Fibroblast of skin of abdomen (primary cell): ENCODE measurements at places on chromosomes 7 and 10.

- no peak for DNase-seq
Measured at GRCh38 chr7:22435105-22435504, 64.9 kb downstream of the STEAP1B start.

DNA sequence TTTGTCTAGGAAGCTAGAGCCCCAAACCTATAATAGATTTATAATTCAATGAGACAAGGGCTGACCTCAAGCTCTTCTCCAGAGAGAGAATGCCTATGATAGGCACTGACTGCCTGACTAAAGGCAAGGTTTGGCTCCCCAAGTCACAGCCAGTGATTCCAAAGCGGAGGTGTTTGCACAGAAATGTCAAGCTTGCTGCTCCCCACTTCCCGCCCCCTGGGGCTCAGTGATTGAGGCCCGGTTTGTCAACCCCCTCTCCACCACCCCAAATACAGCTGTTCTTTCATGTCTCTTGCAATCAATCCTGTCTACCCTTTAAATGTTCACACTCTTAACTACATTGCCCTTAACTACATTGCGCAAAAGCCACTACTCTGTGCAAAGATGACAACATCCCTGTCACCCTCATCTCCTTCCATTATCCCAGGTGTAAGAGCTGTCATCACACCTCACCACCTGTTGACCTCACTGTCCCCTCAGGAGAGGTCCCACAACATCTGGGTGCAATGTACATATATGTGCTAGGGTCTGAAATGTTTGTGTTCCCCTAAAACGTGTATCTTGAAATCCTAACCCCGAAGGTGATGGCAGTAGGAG lies 58.0 kb downstream of the NUDCD3 start:
- DNase-seq = no peak

DNA sequence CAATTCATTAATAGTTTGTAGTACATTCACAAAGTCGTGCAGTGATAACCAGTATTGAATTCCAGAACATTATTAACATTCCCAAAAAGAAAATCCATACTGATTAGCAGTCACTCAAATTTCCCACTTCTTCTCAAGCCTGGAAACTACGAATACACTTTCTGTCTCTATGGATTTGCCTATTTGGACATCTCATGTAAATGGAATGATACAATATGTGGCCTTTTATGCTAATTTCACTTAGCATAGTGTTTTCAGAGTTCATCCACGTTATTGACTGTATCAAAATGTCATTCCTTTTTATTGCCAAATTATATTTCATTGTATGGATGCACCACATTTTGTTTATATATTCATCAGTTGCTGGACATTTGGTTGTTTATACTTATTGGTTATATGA lies 78.8 kb downstream of the STK31 start:
- no peak for DNase-seq

DNA sequence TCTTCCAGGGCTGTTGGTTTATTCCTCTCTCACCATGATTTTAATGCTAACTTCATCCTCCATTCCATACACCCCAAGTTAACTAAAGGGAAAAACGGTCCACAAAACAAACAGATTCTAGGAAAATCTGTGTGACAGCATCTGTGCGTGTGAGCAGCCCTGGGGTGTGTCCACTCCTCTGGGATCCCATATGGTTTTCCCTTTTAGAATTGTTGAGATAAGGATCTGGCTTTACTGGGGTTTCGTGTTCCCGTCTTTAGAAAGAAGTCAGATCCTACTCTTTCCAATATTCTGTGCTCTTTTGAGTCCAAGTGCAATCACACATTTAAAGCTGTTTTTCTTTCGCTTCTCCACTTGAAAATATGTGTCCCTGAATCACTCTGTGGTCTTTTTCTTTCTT lies 257.1 kb downstream of the KLF6 start:
- peak; percentile 38 for DNase-seq

DNA sequence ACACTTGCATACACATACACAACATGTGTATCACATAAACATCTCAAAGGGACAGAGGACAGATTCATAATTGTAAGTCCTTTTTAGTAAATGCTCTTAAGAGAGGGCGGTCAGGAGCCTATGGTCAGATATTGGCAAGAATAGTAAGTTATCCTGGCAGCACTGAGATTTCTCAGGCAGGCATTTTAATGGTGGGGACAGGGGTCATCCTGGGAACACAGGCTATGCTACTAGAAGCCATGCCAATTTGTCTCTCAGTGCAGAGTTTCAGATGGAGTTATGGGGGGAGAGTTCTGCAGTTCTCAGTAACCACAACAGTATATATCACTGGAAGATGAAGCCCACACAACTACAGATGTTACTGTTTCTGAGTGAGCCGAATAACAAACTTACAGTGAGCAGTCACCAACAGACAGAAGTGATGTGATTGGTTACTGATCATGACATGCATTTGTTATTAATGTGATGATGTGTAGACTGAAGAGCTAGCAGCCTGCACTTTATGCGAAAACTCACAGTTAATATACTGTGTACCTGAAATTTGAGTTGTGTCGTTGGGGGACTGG lies 16.4 kb downstream of the ZNF487 start:
- no peak for DNase-seq

GRCh38 chr10:68963151-68963550 lies 7.2 kb downstream of the DDX21 start:
- DNase-seq = no peak

- peak; percentile 70 for DNase-seq
Measured at GRCh38 chr7:28595076-28595475, 182.8 kb downstream of the CREB5 start.

DNA sequence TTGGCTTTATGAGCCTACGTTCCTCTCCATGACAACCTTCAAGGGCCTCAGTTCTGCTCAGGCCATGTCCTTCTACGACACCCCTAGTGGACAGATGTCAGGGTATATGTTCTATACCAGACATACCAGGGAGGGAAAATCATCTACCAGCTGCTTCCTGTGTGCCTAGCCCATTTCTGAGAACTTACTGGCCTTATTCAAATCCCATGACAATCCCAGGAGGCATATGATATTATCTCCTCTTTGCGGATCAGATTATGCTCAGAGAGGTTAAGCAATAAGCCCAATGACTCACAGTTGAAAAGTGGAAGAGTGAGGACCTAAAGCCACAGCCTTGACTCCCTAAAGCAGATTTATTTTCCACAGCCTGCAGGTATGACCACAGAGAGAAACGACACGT lies 139.3 kb downstream of the GLI3 start:
- peak; percentile 84 for DNase-seq

DNA sequence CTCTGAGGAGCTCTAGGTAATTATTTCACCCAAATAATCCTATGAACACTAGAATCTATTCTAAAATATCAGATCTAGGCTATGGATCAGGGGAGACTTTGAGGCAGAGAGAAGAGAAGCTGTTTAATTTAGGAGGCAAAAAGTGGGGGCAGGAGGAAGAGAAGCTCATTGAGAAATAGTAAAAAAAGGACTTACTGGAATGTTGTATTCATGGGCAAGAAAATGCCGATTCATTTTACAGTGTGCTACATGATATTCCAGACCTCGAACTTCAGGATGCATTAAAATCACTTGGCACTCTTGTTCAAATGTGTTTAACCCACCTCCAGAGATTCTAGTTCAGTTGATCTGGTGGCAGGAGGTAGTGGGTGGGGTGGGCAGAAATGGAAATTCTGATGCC lies 109.5 kb upstream of the ITGB1 start:
- peak; percentile 35 for DNase-seq

- DNase-seq = no peak
Measured at GRCh38 chr10:97567891-97568290, 4.7 kb upstream of the ANKRD2 start.

GRCh38 chr7:77651575-77652162 lies 44.6 kb upstream of the RSBN1L start:
- DNase-seq = peak; percentile 39

- DNase-seq = peak; percentile 59
Measured at GRCh38 chr7:100469227-100470044, 5.4 kb upstream of the SPACDR start.

DNA sequence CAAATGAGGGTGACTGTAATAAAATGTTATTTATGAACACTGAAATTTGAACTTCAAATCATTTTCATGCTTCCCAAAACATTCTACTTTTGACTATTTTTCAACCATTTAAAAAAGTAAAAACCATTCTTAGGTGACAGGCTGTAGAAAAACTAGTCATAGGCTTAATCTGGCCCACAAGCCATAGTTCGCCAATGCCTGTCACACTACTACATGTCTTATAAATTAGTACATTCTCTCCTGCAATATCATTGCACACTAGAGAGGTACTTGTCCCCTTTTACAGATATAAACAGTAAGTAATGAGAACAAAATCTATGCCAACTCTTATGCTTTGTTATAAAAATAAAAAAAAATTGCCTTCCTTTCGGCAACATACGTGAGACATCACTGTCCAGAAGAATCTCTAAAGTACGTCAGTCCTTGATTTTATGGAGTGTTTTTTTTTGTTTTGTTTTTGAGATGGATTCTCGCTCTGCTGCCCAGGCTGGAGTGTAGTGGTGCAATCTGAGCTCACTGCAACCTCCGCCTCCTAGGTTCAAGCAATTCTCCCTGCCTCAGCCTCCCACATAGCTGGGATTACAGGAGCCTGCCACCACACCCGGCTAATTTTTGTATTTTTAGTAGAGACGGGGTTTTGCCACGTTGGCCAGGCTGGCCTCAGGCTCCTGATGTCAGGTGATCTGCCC lies 23.2 kb downstream of the UPF2 start:
- DNase-seq = no peak

GRCh38 chr7:136958016-136958415 lies 89.6 kb downstream of the CHRM2 start:
- no peak for DNase-seq

GRCh38 chr7:6106140-6106904 lies 75.1 kb downstream of the ANKRD61 start:
- DNase-seq = peak; percentile 35

DNA sequence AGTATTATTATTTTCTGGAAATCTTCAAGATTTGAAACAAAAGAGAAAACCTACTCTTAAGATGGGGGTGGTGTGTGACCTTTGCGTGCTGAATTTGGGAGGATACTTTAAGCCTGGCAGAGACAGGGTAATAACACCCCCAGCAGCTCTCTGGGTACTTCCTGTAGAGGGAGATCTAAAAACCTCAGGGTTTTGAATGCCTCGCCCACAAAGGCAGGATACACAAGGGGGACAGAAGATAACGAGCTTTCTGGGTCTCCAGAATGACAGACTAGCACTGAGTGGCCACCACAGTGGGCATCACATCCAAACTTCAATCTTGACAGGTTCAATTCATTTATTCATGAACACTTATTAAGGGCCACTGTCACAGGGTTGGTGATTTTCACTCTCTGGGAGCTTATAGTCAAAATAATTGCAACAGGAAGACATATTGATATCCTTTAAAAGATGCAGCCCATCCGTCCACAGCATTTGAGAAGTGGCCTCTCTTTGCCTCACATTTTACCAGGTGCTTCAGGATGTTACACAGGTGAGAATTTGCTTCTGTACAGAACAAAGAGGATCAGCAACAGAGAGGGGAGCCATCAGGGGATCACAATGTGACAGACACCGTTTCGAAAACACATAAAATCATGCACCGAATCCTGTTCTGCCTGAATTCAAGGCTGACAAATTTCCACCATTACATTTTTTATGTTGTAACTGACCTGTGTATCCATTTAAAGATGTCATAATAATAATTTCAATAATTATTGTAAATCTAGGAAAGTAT lies 14.3 kb downstream of the CPA1 start:
- no peak for DNase-seq

GRCh38 chr10:58107506-58107905 lies 160.2 kb downstream of the IPMK start:
- peak; percentile 89 for DNase-seq

- no peak for DNase-seq
Measured at GRCh38 chr10:132508581-132509443, 28.8 kb upstream of the INPP5A start.

DNA sequence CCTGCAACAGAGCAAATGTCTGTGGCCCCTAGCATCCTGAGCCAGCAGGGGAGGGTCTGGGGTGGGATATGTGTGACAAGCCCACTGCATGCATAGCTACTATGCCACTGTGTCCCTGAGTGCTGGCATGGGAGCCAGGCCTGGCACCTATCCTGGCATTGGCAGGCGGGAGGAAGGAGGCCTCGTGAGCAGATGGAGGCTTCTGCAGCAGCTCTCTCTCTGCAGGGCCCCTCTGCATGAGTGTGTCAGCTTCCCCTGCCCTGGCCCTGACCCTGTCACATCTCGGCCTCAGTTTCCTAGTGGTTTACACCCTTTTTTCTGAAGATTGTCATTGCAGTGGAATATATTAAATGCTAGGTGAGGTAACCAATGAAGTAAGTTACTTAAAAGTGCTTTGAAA lies 13.1 kb upstream of the IMPDH1 start:
- no peak for DNase-seq

GRCh38 chr10:122510326-122510725 lies 49.0 kb downstream of the HTRA1 start:
- peak; percentile 47 for DNase-seq

DNA sequence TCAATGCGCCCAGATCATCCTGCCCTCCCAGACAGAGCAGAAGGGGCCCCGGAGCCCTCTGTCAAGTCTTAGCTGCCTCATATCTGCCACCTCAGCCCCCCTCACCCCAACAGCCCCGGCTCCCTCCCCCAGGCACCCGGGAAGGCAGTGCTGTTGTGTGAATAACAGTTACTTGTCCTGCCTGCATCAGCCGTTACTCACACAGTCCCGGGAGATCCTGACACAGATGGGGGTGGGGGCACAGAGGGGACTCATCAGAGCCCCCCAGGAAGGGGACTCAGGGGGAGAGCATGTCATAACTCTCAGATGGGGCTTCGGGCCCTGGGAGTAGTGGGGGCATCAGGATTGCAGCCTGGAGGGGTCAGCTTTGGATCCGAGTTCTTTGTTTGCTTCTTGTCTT lies 12.4 kb upstream of the SERPINE1 start:
- DNase-seq = peak; percentile 59

GRCh38 chr7:72334066-72334465 lies 78.1 kb downstream of the CALN1 start:
- DNase-seq = no peak

GRCh38 chr10:60573336-60573735 lies 183.7 kb upstream of the ANK3 start:
- DNase-seq = no peak

GRCh38 chr10:131982185-131982756 lies 548 bp upstream of the BNIP3 start:
- no peak for DNase-seq

DNA sequence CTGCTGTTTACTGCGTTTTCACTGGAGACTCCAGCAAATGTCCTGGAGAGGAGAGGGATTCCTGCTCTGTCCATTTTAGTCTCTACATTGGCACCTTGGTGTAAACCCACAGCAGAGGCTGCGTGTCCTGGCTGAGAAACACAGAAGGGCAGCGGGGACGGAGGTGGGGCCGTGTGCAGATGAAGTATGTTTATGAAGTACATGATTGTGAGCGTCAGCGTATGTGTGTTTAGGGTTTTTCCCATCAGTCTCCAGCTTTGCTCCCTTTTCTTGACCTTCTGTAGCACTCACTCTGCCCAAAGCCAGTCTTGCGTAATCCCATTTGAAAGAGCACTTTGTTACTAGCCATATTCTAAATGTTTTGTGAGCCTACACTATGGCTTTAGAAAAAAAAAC lies 750.7 kb upstream of the SORCS1 start:
- DNase-seq = peak; percentile 20

DNA sequence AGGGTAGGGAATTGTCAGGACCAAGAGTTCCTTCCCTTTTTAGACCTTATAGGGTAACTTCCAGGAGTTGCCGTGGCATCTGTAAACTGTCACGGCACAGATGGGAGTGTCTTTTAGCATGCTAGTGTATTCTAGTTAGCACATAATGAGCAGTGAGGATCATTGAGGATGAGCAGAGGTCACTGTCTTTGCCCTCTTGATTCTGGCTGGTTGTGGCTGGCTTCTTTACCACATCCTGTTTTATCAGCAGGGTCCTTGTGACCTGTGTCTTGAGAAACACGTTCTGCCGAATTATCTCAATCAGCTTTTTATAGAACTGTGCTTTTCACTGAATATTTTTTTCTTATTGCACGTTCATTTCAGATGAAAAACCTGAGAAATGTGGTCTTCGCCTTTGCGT lies 41.5 kb downstream of the MINPP1 start:
- DNase-seq = no peak
